ENCODE measurements at places on chromosomes 12 and 14.

DNA sequence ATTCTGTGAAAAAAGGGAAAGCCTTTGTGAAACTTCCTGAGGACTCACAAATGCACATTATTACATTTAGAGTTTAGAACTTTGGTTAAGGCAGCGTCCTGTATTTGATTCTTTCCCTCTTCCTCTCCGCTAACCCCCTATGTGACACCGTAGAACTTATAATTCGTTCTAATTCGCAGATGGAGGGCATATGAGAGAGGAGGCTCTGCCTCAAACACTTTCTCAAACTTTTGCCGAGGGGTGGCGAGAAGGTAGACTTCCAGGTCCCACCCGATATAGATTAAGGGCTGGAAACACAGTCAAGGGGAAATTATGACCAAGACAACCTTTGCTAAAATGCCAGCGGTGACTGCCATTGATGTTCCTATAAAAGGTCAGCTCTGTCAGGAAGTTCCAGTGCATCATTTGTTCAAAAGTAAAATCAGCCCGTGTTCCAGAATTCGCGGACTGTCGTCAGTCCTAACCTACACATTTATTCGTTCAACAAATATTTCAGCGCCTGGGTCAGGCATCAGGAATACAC lies 904 bp upstream of the PAPOLA start:
- DNase-seq, result no peak

DNA sequence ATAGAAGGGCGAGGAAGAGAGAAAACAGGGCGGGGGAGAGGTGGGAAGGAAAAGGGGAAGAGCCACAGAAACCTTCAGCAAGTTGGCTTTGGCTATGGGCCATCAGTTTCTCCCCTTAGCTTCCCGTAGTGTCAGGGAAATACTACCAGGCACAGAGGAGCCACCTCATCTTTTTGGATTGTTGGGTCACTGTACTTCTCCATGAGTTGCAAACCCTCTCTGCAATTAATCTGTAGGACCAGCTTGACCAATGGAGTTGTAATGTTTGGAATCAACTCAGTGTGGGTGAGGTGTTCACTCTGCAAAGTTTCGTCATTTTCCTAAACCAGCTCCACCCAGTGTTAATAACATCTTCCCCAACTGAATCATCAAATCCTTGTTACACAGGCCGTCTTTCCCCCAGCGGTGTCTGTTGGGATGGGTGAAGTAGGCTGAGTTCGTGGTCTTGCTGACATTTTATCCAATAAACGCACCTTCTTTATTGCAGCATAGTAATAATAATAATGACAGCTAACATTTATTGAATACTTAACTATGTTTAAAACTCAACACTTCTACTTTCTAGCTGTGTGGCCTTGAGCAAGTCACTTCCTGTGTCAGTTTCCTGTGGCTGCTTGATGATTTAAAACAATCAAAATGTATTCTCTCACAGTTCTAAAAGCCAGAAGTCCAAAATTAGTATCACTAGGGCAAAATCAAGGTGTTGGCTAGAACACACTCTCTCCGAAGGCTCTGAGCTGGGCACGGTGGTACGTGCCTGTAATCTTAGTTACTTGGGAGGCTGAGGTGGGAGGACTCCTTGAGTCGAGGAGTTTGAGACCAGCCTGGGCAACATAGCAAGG lies 8.1 kb upstream of the GLTP start:
- no peak for DNase-seq

- DNase-seq, result no peak
These were observed 150.8 kb downstream of the TTC8 start for GRCh38 chr14:88975043-88975830.

GRCh38 chr12:109763201-109763841 lies 49.7 kb downstream of the FAM222A start:
- no peak for DNase-seq

DNA sequence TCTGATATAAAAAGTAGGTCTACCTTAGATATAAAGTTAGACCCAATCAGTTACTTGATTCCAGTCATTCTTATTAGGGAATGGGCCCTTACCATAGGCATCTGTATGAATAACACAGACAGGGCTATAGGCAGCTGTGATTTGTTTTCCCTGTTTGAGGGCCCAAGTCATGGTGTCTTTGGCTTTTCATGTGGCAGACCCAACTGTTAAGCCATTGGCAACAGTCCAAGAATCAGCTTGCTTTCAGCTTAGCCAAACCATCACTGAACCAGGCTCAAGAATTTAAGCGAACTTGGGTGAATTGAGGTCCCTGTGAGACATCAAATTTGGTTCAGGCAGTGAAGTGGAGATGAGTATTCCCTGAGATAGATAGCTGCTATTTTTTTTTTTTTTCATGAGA lies 111.2 kb downstream of the LRRIQ1 start:
- no peak for DNase-seq

DNA sequence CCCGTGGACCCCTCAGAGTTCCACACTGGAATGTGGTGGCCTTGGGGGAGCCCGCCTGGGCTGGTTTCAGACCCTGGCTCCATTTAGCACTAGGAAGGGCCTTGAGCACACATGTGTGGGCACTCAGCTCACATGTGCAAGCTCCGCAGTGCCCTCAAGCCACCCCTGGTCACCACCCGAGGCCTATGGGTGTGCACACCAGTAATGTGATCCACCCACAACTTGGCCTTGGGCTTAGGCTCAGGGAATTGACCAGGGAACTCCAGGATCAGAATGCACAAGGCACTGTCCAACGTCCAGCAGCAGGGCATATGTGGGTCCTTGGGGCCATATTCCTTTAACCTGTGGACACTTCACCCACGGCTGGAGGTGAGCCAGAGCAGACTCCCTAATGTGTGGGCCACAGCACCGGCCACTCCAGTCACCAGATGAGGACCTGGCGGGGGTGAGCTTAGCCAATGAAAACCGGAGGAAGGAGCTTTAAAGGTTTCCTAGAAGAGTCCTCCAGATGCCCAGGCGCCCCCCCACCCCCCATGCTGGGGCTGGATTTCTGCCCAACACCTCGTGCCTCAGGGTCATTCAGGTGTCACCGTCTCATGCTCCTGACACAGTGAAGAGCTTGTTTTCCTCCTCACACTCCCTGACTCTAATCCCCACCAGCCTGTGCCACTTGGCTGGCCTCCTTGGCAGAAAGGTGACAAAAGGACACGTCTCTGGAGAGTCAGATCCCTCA lies 209.2 kb downstream of the ZFP36L1 start:
- DNase-seq, result no peak

DNA sequence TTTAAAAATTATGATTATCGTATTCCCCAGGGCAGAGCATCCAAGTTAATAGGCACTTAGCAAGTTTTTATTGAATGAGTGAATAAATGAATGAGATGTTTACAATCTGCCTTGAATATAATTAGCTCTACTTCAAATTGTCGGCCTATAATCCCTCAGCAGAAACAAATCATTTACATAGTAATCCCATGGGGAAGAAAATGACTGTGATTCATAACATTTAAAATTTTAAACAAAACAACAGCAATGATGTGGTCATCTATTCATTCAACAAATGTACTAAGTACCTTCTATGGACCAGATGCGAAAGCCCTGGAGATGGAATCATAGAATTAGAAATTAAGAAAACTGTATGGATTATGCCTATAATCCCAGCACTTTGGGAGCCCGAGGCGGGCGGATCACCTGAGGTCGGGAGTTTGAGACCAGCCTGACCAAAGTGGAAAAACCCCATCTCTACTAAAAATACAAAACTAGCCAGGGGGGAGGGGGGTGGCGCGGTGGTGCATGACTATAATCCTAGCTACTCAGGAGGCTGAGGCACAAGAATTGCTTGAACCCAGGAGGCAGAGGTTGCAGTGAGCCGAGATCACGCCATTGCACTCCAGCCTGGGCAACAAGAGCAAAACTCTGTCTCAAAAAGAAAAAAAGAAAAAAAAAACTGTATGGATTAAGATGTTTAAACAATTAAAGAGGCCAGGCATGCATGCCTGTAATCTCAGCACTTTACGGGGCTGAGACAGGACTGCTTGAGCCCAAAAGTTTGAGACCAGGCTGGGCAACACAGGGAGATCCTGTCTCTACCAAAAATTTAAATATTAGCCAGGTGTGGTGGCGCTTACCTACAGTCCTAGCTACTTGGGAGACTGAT lies 17.7 kb upstream of the MDM2 start:
- DNase-seq, result no peak

- no peak for DNase-seq
These were observed 828.8 kb upstream of the SEL1L start for GRCh38 chr14:82362452-82362851.

GRCh38 chr12:111569363-111570083 lies 29.6 kb downstream of the ATXN2 start:
- no peak for DNase-seq

DNA sequence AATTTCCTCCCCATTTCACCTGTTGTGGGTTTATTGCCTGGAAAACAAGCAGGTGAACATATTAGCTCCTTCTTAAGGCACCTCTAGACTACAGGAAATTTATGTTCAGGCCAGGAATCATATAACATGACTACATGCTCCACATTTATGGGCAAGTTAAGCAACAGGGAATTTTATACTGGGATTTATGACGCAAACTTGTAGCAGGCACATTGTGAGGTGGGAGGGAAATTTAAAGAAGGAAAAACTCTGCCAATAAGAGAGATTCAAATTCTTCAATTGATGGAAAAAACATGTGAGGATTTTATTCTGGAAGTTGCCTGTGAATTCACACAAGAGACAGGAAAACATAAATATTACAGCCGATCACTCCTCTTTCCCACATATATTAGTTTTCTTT lies 93.9 kb downstream of the TBC1D30 start:
- DNase-seq, result no peak

Measured in COR-L47 (cell line).